ENCODE measurements at places on chromosomes 7 and 10. TPM values are rescaled to one million over a fixed set of nuclear protein-coding genes. Genes with fewer than 3 reads are reported as not detected.

DNA sequence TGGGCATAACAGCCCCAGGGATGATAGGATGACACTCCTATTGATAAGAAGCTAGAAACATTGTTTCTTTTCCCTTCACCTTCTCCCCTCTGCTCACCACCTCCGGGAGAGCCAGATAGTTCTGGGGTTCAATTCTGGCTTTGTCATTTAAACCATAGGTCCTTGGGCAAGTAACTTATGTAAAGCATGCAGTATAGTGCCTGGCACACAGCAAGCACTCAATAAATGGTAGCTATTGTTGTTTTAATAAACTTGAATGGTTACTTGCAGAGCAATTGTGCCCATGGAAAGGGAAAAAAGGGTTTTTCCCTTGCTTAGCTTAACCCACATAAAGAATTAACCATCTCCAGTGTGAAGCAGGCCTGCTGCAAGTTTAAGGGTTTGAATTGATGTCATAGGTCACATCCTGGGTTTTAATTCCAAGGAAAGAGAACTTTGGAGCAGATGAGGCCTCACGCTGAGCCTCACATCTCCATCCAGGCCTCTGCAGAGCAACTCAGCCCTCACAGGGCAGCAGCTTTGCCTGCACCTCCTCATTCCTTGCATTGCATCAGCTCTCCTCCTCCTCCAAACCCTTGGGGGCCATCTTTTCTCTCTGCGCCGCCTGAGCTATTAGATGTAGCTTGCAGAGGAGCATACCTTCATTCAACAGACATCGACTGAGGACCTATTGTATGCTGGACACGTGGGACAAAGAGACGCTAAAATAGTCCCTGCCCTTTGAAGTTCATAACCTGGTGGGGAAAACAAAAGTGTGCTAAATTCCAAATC is 22.9 kb downstream of the ZNF775 start:
- H3K4me3 ChIP-seq, result no peak overlapping the region
- peaks cover 8% of the 10 kb centered on the region for H3K4me1 ChIP-seq
- no peak for DNase-seq
- no peaks in the 10 kb centered on the region for H3K27me3 ChIP-seq
- no peaks in the 10 kb centered on the region for H3K36me3 ChIP-seq
- H3K27ac ChIP-seq, result no peak overlapping the region

GRCh38 chr10:4001811-4002210 is 216.8 kb upstream of the KLF6 start:
- no peaks in the 10 kb centered on the region for H3K27me3 ChIP-seq
- DNase-seq, result no peak
- no peak overlapping the region for H3K4me3 ChIP-seq
- no peak overlapping the region for H3K27ac ChIP-seq
- H3K36me3 ChIP-seq, result no peaks in the 10 kb centered on the region

The GARIN1A gene
- total RNA-seq, result not detected

The SEMA3E gene
- total RNA-seq, result 3.3 TPM

DNA sequence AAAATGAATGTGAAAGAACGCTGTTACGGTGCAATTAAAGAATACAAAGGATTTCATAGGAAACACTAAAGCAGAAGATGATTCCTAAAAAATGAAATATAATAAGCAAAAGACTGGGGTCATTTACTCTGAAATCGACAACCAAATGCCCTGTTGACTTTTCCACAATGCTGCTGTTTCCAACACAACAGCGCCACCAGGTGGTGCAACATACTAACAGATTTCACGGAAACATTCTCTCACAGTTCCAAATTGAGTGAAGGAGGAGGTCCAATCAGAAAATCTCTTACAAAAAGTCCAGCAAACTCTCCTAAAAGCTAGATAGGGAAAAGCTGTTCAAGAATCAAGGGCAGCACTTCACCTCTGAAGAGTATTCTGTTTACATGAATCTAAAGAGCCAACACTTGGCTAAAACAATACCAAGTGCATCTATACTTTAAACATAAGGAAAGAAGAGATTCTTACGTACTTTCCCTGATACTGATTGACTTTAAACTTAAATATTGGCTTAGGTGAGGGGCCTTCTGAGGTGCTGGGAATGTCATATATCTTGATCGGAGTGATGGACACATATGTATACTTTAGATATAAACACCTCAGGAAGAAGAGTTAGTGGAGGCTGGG is 55.9 kb downstream of the UPF2 start:
- H3K36me3 ChIP-seq, result no peaks in the 10 kb centered on the region
- no peaks in the 10 kb centered on the region for H3K4me1 ChIP-seq
- no peaks in the 10 kb centered on the region for H3K27me3 ChIP-seq
- DNase-seq, result peak; percentile 71
- H3K4me3 ChIP-seq, result no peak overlapping the region

DNA sequence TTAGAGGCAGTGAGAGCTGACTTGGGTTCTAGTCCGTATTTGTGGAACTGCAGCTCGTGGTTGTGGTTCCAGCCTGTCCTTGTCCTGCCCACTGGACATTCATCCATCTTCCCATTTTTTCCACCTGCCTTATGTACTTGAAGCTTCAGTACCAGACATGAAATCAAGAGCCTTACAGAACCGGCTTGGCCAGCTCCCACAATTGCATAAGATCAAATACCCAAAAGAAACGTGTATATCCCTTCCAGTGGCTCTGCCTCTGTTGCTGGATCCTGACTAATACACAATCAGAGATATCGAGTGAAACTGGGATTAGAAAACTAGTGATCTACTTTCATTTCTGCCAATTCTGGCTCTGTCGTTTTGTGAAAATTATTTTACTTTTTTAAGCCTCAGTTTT is 23.8 kb upstream of the LIPA start:
- no peak for DNase-seq
- peaks cover 4% of the 10 kb centered on the region for H3K27me3 ChIP-seq
- H3K27ac ChIP-seq, result peak overlapping the region; percentile 86

GRCh38 chr10:110841767-110842267 is 29.9 kb upstream of the PDCD4 start:
- no peaks in the 10 kb centered on the region for H3K36me3 ChIP-seq
- H3K27me3 ChIP-seq, result no peaks in the 10 kb centered on the region
- H3K27ac ChIP-seq, result no peak overlapping the region

DNA sequence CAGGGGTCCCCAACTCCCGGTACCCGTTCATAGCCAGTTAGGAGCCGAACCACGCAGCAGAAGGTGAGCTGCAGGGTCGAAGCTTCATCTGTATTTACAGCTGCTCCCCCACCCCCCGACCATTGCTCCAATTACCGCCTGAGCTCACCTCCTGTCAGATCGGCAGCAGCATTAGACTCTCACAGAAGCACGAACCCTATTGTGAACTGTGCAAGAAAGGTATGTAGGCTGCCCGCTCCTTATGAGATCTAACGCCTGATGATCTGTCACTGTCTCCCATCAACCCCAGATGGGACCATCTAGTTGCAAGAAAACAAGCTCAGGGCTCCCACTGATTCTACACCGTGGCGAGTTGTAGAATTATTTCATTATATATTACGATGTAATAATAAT is 14.6 kb upstream of the AZGP1 start:
- no peak for DNase-seq
- no peaks in the 10 kb centered on the region for H3K36me3 ChIP-seq
- no peaks in the 10 kb centered on the region for H3K4me1 ChIP-seq
- no peaks in the 10 kb centered on the region for H3K27me3 ChIP-seq

The AGK gene
- 32.5 TPM for total RNA-seq

DNA sequence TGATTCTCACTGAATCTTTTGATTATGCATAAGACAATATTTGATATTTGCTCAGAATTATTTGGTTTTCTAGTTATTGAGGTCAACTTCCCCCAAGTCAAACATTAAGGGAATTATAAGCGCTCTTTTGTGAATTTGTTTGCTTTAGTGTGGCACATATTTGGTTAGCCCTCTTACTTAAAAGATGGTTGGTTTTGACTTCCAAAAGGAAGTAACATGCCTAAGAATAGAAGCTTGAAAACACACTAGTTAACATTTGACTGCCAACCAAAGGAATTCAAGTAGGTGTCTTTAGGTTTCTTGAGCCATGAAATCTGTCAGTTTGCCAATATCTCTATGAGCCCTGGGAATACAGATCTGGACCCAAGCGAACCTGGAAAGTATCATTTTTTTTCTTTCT is 24.9 kb downstream of the STEAP4 start:
- no peaks in the 10 kb centered on the region for H3K27me3 ChIP-seq
- DNase-seq, result no peak
- no peaks in the 10 kb centered on the region for H3K36me3 ChIP-seq
- H3K27ac ChIP-seq, result no peak overlapping the region
- H3K4me1 ChIP-seq, result no peaks in the 10 kb centered on the region
- H3K4me3 ChIP-seq, result no peak overlapping the region

GRCh38 chr10:21989453-21990154 is 13.9 kb downstream of the DNAJC1 start:
- H3K4me1 ChIP-seq, result no peaks in the 10 kb centered on the region
- DNase-seq, result peak; percentile 28
- H3K36me3 ChIP-seq, result no peaks in the 10 kb centered on the region
- H3K4me3 ChIP-seq, result no peak overlapping the region

The SKAP2 gene
- 3.3 TPM for total RNA-seq

GRCh38 chr7:156765901-156766656 is 125.5 kb downstream of the RNF32 start:
- no peak for DNase-seq
- no peaks in the 10 kb centered on the region for H3K36me3 ChIP-seq
- no peak overlapping the region for H3K27ac ChIP-seq
- H3K4me3 ChIP-seq, result no peak overlapping the region
- no peaks in the 10 kb centered on the region for H3K27me3 ChIP-seq

- DNase-seq, result no peak
- H3K4me3 ChIP-seq, result no peak overlapping the region
- H3K4me1 ChIP-seq, result no peaks in the 10 kb centered on the region
- H3K27ac ChIP-seq, result no peak overlapping the region
Observed at GRCh38 chr7:32415519-32415918, 74.7 kb downstream of the LSM5 start.

DNA sequence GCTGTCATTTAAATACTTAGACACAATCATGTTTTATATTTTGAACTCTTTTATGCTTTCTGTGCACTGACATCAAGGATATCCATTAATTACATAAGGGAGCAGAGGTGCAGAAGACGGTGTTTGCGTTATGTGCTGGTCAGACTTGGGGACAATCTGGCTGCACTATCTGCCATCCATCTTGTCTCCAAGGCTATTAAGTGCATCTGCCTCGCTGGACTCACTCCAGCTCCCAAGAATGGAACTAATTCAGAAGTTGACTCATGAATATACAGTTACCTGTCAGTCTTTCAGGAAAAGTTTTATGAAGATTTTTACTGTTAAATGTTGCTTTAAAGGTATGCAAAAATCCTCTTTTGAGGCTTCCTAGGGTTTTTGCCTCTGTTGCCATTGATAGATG is 391.0 kb downstream of the SUGCT start:
- no peak for DNase-seq
- no peak overlapping the region for H3K4me3 ChIP-seq
- no peaks in the 10 kb centered on the region for H3K36me3 ChIP-seq
- H3K4me1 ChIP-seq, result no peaks in the 10 kb centered on the region
- H3K27me3 ChIP-seq, result no peaks in the 10 kb centered on the region

DNA sequence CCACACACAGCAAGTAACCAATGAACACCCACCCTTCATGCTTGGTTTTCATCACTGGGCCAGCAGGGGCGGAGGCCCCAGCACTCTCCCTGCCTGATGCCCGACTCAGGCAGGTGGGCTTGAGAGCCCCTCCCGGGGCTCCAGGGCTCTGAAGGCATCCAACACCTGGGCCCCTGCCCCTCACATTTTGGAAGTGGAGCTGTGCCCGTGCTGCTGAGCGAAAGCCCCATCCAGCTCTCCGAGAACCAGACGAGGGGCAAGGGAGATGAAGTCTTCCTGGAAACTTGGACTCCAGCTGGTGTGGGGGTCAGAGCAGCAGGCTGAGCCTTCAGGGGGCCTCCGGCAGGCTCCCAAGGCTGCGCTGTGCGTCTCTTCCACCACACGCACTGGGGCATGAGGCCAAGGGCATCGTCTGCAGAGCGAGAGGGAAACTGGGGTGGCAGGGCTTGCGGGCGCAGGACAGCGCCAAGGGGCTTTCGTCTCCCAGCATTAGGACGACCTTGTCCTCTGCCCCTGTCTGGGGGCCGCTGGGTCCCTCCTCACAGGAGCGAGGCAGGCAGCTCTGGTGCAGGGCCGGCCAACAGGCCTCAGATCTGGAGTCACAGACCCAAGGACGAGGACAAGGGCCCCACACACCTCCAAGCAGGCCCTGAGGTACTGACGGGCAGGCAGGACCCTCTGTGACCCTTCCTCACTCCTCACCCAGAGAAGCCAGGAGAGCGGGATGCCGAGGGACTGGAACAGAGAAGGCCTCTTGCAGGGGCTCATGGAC is 108.3 kb upstream of the FAM20C start:
- H3K27me3 ChIP-seq, result no peaks in the 10 kb centered on the region
- no peak overlapping the region for H3K27ac ChIP-seq
- DNase-seq, result no peak
- no peaks in the 10 kb centered on the region for H3K36me3 ChIP-seq
- H3K4me1 ChIP-seq, result peaks cover under 1% of the 10 kb centered on the region

GRCh38 chr10:113971349-113971973 is 72.2 kb upstream of the ADRB1 start:
- DNase-seq, result no peak
- no peaks in the 10 kb centered on the region for H3K27me3 ChIP-seq
- no peaks in the 10 kb centered on the region for H3K4me1 ChIP-seq
- no peak overlapping the region for H3K27ac ChIP-seq

DNA sequence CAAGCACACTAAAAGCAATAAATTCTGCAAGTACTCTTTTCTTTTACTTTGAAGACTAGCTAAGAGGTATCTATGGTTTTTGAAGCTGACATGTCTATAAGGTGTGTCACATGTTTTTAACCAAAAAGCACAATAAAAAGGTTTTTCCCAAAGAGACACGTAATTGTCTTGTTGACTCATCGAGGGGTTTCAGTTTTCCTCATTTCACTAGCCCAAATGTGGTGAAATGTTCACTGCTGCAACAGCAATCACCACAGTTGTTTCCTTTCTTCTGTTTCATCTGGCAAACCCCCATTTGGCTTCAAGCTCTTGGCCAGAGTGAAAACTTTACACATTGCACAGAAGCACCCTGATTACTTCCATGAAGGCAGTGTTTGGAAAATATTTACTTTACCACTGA is 3.8 kb upstream of the HOXA4 start:
- H3K4me3 ChIP-seq, result no peak overlapping the region
- H3K27me3 ChIP-seq, result no peaks in the 10 kb centered on the region
- peak; percentile 74 for DNase-seq
- no peak overlapping the region for H3K27ac ChIP-seq

DNA sequence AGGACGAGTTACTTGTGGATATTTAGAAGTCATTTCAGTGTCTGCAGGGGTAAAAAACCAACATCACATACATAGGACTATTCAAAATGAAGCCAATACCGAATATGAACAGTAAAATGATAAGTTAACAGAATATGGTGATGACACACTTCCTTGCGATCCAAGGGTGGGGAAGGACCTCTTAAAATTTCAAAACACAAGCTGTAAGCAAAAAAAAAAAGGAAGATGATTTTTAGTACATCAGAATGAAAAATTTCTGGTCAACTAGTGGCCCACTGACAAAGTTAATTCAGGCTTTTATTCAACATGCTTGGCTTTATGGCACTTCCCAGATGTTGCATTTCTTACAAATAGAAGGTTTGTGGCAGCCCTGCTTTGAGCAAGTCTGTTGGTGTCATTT is 19.0 kb upstream of the GALNTL5 start:
- no peaks in the 10 kb centered on the region for H3K27me3 ChIP-seq
- no peaks in the 10 kb centered on the region for H3K4me1 ChIP-seq
- H3K36me3 ChIP-seq, result no peaks in the 10 kb centered on the region
- no peak overlapping the region for H3K27ac ChIP-seq
- no peak overlapping the region for H3K4me3 ChIP-seq

- no peaks in the 10 kb centered on the region for H3K27me3 ChIP-seq
- DNase-seq, result no peak
- peak overlapping the region; percentile 40 for H3K27ac ChIP-seq
- H3K36me3 ChIP-seq, result no peaks in the 10 kb centered on the region
- no peak overlapping the region for H3K4me3 ChIP-seq
Observed at GRCh38 chr7:104883248-104883717, 130.7 kb upstream of the KMT2E start.

The TUBB8 gene
- not detected for total RNA-seq
